ENCODE measurements at places on chromosomes 7 and 10. TPM values are rescaled to one million over a fixed set of nuclear protein-coding genes. Genes with fewer than 3 reads are reported as not detected.
A peak's percentile ranks its signal among the peaks of the same experiment; 100 is the strongest.

GRCh38 chr7:85765698-85766298 lies 578.9 kb upstream of the SEMA3D start:
- no peak for ATAC-seq

Gene NKX2-3
- 0.12 TPM for total RNA-seq

GRCh38 chr10:126351021-126351420 lies 37.3 kb downstream of the ADAM12 start:
- ATAC-seq: no peak

Gene SPDYE2B
- total RNA-seq: not detected

Gene SEMA3E
- total RNA-seq: 0.44 TPM

Gene STK31
- total RNA-seq: 0.16 TPM

- peak; percentile 51 for ATAC-seq
Observed at GRCh38 chr10:93406364-93407145, 75.6 kb downstream of the MYOF start.

Data from esophagus mucosa (tissue), 1 donor.